Neuronal stem cell (in vitro differentiated cells): ENCODE measurements at places on chromosomes 16 and 17.

- no peak for DNase-seq
Observed at GRCh38 chr16:4124535-4125294, 8.5 kb upstream of the ADCY9 start.

DNA sequence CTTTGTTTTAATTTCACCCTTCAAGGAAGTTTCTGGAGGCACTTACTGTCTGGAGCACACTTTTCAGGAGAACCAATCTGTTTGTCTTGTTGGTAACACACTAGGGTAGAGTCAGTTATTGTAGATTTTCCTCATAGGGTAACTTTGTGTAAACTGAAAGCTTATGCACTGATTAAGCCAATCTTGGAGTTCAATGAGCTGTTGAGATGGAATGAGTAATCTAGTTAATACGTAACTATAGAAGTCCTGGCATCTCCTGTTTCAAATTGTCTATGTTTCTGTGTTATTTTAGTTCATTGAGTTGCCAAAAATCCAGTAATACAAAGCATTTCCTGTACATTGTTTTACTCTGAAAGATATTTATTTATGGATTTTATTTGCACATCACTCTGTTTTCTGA, 111.6 kb upstream of the HAS3 start:
- DNase-seq, result no peak

GRCh38 chr16:78852081-78852635, 748.4 kb downstream of the MAF start:
- no peak for DNase-seq

- DNase-seq, result no peak
Observed at GRCh38 chr17:46950997-46951621, 27.9 kb downstream of the RPRML start.

DNA sequence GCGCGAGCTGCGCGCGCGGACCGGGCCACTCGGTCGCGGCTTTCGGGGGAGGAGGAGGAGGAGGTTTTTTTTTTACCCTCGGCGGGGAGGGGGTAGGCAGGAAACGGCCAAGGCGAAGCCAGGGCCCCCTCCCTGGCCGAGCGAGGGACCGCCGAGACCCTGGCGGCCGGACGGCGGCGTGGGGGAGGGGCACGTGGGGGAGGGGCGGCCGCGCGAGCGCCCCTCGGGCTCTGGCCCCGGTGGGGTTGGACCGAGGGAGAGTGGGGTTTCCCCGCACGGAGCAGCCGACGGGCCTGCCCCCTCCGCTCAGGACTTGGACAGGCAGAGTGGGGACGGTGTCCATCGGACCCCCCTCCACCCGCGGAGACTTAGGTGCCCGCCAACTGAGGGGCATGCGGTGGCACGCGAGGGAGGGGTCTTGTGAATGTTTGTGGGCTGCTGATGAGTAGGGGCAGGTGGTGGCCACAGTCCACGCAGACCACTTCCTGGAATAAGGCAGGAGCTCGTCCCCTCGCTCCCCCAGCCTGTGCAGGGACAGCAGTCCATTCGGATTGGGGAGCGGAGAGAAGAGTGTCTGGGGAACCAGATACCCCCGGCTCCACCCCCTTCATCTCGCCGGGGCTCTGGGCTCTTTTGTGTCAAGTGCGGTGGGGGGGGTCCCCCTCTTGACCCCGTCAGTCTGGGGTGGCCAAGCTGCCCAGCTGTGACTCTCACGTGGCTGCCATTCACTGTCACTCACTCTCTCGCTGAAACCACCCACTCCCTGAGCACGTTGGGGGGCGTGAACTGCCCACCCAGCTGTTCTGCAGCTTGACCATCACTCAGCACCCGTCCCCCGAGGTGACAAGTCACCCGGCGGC, 3.0 kb upstream of the CHD3 start:
- DNase-seq, result peak; percentile 70

GRCh38 chr17:10899281-10899680, 61.4 kb upstream of the PIRT start:
- no peak for DNase-seq
